ENCODE measurements at places on chromosomes 12 and 14.

DNA sequence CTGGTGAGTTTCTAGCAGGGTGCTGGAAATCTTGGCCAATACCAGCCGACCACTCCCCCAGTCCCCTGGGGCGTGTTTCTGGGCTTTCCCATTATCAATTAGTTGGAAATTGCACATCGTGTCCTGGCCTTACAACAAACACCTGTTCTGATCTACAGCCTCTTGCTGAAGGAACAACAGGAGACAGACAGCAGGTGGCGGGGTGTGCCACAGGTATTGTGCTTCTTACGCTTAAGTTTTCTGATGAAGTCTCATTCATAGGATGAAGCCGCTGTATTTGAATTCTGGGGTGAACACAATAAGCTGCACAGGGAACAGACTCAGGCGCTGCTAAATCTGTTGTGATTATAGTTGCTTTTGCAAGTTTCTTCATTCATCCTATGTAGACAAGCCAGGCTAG is 703 bp downstream of the HIGD1C start:
- no peak for DNase-seq

- DNase-seq, result no peak
Observed at GRCh38 chr14:90159146-90159545, 97.2 kb upstream of the PSMC1 start.

DNA sequence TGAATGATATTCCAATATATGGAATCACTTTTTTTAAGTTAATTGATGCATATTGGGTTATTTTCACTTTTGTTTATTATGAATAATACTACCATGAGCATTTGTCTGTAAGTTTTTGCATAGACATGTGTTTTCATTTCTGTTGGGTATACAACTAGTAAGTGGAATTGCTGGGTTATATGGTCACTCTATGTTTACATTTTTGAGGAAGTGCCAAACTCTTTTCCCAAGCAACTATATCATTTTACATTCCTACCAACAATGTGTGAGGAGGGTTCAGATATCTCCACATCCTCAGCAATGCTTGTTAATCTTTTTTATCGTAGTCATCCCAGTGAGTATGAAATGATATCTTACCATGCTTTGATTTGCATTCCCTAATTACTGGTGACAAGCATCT is 64.0 kb downstream of the MON2 start:
- DNase-seq, result no peak

DNA sequence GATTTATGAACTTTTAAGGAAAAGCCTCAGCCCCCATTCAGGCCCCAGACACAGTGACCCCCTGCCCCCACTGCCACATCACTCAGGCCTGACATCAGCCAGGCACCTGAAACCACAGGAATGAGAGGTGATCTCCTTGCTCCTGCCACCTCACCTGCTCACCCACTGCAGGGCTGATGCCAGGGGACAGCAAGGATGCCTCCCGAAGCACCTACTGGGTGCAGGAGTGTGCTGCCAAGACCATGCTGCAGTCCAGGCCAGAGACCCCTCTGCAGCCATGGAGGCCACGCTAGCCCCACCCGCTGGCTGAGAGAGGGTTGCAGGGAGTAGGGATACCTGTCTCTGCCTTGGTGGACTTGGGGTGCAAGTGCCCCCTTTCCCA is 18.6 kb upstream of the KRT7 start:
- no peak for DNase-seq

DNA sequence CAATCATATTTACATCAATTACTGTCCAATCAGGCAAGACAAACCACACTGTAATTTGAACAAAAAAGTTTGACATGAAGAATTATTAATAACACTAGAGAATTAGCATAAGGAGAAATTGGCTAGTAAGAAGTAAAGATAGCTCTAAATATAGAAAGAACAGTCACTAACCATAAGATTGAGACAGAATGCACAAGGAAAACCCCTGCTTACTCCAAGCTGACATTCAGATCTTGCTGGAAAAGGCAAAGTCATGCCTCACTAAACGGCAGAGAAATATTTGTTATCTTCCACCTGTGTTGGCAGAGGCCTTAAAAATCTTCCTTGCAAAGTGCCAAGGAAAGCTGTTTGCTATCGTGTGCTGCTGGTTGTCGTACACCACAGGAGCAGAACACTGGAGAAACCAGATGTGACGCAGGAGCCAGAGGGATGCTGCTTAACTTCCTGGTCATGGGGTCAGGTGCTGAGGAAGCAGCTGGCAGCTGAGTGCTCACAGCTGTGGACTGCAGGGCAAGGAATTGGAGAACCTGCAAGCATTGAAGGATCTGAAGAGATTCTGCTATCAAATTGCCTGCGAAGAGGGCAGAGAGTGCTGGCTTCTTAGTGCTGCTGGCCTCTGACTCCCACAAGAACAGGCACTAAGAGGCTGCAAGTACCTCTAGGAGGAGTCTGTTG is 1323.3 kb downstream of the LRFN5 start:
- DNase-seq, result no peak

GRCh38 chr14:61486930-61487495 is 165.6 kb downstream of the PRKCH start:
- DNase-seq, result no peak

- DNase-seq, result no peak
Observed at GRCh38 chr12:108446766-108447165, 68.3 kb upstream of the FICD start.
